ENCODE measurements at places on chromosomes 2 and 18.

DNA sequence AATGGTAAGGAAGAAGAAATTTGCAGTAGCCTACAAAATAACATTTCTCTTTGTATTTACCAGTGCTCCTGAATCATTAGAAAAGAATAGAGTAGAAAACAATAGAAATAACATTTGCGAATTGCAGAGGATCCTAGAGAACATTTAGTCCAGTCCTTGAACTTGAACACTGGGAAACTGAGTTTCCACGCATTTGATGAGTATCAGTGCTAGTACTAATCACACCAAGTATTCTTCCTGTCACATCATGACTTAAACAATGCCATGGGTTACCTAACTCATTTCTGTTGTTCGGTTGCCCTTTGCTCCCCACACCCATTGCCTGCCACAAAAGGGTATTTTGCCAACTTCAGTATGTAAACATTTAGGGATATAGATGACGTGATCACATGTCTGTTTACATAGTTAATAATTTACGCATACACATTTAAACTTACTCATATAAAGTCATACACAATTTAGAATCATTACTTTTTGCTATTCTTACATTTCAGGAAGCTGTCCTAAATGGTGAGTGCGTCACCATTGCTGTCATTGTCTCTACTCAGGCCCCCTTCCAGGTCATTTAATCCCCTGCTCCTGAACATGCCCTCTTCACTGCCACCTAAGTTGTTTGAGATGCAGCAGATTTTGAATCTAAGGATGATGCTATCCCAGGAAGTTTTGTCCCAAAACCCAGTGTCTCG lies 42.3 kb downstream of the CRIM1 start:
- DNase-seq = no peak

DNA sequence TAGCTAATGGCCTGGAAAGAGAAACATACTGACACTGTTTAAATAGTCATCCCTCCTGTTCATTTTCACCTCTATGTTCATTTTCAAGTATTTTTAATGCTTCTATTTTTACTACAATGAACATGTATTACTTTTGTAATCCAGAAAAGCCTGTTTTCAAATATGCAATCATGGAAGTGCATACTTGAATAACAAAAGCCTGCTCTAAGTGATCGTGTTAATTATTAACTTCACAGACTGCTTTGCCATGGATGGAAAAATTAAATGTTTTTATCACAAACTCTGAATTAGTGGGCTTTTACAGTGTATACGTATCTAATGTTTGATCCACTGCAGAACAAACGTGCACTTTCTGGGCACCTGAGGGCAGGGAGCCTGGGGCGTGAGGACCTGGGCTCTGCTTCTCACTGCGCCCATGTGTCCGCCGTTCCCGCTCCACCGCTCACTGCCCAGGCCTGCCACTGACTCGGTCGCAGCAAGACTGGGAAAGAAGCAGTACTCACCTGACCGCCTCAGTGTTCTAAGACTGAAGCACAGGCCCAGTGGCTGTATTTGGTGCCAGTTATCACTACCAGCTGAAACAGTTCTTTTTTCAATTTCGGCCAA lies 80.6 kb downstream of the UXS1 start:
- DNase-seq = no peak

GRCh38 chr2:44836174-44836573 lies 105.3 kb upstream of the SIX3 start:
- DNase-seq = no peak

GRCh38 chr2:209726311-209726710 lies 45.3 kb upstream of the UNC80 start:
- DNase-seq = no peak

GRCh38 chr2:21427606-21428005 lies 303.8 kb downstream of the TDRD15 start:
- no peak for DNase-seq

All from fibroblast of skin of right biceps (primary cell).